Lung (tissue), 17 donors: ENCODE measurements at places on chromosomes 5 and 9.

- no peak for DNase-seq
These were observed 229.5 kb downstream of the KIAA0825 start for GRCh38 chr5:94388773-94389514.

DNA sequence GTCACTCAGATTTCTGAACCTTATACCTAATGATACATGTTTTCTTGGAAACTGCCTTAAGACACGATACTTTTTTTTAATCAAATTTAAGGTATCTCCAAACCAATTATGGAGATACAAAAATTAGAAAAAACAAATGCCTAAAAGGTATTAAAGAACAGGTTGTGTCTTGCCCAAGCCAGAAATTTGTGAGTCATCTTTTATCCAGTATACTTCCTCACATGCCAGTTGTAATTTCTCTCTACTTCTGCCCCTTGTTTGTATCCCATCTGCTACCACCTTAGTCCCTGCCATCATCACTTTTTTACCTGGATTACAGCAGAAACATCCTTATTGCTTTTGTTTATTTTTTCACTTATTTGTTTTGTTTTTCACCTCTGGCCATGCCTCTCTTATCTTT is 571.2 kb upstream of the DAB2 start:
- no peak for DNase-seq

- DNase-seq = no peak
These were observed 65.4 kb upstream of the SLC1A1 start for GRCh38 chr9:4424891-4425290.

GRCh38 chr5:55438998-55439397 is 95.8 kb downstream of the PLPP1 start:
- DNase-seq = peak; percentile 50

DNA sequence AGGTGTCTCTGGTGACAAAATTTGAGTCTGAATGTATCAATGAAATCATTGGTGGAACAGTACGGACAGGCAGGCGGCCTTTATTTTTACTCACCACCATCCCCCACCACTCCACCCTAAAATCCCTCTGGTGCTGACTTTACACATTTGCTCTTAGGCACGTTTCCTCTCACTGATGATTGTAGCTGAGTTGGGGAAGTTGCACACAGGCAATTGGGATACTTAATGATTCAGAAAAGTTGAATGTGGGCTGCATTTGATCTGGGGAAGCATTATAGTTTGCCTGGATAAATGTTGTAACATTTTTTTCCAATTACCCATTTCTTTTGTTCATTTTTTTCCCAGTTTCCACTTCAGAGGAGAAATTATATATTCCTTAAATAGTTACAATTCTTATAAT is 658.4 kb downstream of the TLR4 start:
- DNase-seq = no peak

DNA sequence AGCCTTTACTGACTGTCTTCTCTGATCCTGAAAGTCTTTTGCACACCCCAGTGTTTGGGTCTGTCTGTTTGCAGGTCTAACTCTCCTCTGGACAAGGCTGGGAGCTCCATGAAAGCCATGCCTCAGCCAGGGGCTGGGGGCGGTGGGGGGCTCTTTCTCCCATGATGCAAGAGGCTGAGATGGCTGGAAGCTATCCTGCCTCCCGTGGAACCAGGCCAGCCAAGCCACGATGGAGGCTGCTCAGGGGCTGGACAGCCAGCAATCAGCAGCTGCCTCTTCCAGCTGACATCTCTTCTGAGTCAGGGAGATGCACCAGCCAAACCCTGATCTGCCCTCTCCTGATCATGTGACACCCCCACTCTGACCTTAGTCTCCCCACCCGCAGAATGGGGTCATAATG is 154.0 kb downstream of the BARX1 start:
- DNase-seq = no peak

GRCh38 chr9:98833090-98833956 is 25.9 kb downstream of the GALNT12 start:
- no peak for DNase-seq

DNA sequence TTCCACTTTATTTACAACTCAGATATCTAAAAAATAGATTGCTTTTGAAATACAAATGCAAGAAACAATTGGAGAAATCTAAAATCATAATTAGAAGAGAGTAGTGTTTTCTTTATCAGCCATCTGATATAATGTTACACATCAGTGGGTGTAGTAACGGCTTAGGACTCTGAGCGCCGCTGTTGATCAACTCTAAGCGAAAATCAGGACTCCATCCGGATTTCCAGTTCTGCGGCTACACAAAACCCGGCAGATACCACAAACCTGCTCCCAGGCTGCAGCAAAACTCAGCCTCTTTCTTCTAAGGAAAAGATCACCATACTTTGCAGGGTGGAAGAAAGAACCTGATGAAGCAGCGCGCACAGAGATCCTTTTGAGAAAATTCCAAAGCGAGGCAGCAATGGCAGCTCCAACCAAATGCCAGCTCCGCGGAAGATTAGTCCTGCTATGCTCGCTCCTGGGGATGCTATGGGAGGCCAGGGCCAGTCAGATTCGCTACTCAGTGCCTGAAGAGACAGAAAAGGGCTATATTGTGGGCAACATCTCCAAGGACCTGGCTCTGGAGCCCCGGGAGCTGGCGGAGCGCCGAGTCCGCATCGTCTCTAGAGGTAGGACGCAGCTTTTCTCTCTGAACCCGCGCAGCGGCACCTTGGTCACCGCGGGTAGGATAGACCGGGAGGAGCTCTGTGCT is at the start of gene PCDHGA9:
TSS of gene PCDHGA9 (plus strand) at position 226 of the 691 bp plus-strand sequence. CDS start at position 401, 175 bp downstream.
- DNase-seq = peak; percentile 37

DNA sequence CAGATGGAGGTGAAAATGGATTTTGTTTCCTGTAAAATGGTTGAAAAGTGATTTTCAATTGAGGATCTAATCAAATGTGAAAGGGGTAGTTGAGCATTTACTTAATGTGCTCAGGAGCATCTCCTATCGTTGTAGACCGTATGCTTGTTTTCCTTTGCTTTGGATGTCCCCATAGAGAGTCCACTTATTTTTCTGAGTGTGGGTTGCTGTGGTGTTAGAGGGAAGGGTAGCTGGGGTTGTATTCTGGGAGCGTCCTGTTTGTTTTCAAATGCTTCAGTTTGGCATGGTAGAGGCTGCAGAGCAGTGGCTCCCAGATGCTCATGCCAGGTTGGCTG is 154.1 kb downstream of the MAT2B start:
- DNase-seq = no peak

- no peak for DNase-seq
These were observed 128.2 kb upstream of the IRX2 start for GRCh38 chr5:2879701-2880100.
